ENCODE measurements at places on chromosomes 4 and X.

DNA sequence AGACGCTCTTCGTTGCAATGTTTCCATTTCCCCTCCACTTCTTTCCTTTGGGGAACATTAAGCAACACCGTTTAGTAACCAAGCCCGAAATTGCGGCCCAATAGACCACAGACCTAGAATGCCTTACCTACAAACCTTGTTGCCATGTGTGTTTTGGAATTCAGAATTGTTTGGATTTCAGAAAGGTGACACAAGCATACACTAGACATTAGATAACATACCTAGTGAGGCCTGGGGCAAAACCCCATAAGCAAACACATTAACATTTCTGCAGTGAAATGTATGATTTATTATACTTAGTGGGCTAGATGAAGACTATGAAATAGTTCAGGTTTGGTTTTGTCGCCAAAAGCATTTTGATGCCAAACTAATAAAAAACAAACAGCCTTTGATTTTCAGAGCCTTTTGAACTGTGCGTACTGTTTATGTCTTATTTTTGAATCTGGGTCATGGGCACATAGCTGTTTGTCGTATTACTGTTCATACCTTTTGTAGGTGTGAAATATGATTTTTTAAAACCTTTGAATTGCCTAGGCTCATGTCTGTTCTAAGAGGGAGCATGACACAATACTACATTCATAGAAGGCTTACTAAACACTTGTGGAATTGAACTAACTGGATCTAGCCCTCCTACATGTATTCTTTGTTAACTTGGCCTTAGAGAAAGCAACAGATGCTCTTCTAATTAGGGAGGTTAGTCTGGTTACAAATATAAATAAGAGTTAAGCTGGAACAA is 88.6 kb upstream of the TMEM164 start:
- no peak for DNase-seq

DNA sequence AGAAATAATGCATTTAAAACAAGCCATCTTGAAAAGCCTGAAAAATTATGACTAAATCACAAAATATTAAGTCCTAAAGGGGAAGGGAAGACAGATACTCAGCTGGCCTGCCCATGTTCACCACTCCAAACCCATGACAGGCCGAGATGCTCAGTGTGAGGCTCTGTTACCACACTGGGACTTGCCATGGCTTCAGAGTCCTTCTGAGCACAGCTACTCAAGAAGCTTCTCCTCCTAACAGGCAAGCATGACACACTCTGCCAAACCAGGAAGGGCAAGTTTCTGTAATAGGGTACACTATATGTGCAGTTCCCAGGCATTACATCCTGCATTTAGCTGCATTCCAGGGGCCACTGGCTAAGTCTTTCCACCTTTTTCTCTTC is 34.0 kb upstream of the CYBB start:
- no peak for DNase-seq

- no peak for DNase-seq
Observed at GRCh38 chr4:130563185-130563888, 1467.4 kb downstream of the C4orf33 start.

DNA sequence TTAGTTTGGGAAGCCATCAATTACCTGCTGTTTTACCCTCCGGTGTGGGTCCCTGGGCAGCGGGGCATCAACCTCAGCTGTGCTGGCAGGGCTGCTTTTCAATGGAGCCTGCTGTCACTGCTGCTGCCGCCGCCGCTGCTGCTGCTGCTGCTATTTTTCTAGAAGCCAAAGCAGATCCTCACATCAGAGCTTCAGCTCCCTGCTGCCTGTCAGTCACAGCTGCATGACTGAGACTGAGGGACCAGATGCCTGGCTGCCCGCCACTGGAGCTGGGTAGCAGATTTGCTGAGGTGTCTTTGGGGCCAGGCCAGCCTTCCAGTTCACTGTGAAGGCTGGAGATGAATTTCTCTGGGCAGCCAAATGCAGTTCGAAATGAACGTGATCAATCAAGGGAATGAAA is 200.3 kb upstream of the NHS start:
- DNase-seq = no peak

DNA sequence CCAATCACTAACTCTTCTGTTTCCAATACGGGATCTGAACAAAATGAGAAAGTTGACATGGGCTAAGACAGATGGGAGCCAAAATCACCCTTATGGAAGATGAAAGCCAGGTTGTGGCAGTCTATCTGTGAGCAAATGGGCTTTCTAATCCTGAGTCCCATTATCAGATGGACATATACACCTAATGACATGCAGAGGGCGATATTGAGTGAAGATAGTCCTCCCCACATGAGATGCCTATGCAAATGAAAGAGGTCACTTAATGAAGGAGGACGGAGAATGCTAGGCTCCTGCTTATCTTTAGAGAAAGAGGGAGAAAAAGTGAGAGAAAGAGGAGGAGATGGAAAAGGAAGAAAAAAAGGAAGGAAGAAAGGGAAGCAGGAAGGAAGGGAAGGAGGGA is 547.5 kb downstream of the NLGN4X start:
- DNase-seq = no peak

Data from activated naive CD4-positive, alpha-beta T cell treated with anti-CD3 and anti-CD28 coated beads, Interleukin-2, amount 50 U/mL, for 16 hours (primary cell).